ENCODE measurements at places on chromosomes 2 and 18.

DNA sequence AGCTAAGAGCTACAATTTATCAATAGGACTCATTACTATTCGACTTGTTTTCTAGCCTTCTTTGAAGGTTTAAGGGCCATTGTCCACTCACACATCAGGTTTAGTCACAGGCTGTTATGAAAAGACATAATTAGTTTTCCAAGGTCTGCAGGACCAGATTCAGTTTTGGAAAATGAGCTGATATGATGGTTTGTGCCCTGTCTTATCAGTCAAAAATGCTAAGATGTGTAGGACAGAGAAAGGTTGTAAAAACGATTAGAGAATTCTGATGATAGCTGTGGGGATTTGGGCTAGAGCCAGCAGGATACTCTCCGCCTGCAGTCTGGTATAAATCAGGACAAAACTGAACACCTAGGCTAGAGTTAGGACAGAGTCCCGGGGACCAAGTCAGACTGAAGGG, 213.3 kb downstream of the LRRTM1 start:
- no peak for DNase-seq

GRCh38 chr2:69007603-69008002, 5.4 kb upstream of the ANTXR1 start:
- DNase-seq = no peak

GRCh38 chr2:109648041-109648527, 33.9 kb downstream of the SOWAHC start:
- no peak for DNase-seq

GRCh38 chr18:37721544-37722522, 156.2 kb upstream of the CELF4 start:
- DNase-seq = no peak

- no peak for DNase-seq
Measured at GRCh38 chr18:62928326-62928725, 213.0 kb downstream of the PHLPP1 start.

DNA sequence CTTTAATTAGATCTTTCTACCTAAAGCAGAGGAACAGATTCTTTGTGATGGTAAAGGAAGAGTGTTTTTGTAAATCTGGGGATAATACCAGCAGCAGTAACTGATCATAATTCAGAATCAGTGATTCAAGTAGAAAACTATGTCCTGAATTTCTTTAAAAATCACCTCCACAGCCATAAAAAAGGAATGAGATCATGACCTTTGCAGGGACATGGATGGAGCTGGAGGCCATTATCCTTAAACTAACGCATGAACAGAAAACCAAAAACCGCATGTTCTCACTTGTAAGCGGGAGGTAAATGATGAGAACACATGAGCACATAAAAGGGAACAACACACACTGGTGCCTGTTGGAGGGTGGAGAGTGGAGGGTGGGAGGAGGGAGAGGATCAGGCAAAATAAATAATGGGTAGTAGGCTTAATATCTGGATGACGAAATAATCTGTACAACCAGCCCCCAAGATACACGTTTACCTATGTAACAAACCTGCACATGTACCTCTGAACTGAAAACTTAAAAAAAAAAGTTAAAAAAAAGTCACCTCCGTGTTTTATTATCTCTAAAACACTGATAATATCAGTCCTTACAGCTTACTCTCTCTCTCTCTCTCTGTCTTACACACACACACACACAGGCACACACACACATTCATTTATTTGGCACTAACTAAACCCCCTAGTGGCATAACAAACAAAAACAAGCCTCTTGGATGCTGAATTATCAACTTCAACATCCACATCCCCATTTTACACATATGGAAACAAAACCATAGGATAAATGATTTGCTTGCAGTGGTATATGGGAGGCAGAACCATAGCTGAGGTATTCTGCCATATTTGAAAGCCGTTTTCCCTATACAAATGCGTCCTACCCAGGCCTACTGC, 1.4 kb downstream of the TM4SF20 start:
- no peak for DNase-seq

DNA sequence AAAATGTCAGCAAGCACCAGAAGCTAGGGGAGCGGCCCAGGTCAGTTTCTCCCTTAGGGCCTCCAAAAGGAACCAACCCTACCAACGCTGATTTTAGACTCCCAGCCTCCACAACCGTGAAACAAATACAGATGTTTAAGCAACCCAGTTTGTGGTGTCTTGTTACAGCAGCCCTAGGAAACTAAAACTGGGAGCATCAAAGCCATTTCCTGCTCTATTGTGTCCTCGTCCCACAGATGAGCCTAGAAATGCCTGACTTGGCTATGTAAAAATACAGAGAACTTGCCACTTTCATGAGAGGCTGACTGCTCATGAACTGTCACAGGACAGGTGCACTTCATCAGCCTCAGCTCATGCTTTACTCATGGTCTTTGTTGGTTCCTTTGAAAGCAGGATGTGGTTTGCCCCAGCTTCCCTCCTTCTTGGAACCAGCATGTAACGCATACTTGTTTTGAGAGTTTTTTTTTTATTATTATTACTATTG, 97.6 kb upstream of the SLC39A10 start:
- peak; percentile 57 for DNase-seq

GRCh38 chr2:70161069-70161534, 29.7 kb downstream of the C2orf42 start:
- DNase-seq = no peak

GRCh38 chr2:96550787-96551604, 14.4 kb downstream of the ARID5A start:
- no peak for DNase-seq
